Fibroblast of lung (primary cell): ENCODE measurements at places on chromosomes 2 and 18. TPM values are rescaled to one million over a fixed set of nuclear protein-coding genes. Genes with fewer than 3 reads are reported as not detected.
A peak's percentile ranks its signal among the peaks of the same experiment; 100 is the strongest.

DNA sequence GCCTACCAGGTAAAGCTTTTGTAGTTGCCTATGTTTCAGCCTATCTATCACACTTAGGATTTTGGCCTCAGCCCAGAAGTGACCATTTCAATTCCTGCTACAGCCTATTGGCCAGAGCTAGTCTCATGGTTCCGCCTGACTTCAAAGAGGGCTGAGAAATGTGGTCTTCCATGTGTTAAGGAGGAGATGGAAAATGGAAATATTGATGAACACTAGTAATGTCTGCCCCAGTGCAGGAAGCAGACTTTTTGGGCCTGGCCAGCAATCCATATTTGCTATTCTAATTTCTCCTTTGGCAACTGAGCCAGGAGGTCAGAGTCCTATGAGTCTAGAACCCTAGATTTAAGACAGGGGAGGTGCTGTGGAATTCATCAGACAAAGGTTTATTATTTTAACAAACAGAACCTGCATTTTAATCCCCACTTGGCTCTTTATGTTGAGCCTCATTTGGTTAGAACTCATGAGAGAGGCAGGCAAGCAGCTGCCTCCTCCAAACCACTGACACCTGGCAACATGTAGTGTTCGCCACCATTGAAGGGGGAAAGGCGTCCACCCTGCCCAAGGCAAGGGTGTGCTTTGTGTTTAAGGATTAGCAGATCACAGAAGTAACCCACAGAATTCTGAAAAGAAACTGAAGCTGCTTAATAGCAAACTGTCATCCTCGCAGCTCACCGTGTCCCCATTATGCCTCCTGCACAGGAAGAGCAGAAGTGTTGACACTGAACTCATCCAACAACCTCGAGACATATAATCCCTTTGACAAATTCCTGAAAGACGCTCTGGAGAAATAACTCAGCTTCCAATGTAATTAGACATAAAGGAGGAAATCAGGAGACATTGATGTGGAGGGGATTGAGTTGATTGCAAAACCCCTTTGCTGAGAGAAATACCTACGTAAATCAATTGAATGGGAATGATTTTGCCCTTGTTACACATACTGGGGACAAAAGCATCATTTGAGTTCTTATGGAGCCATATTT, 47.7 kb upstream of the SCG2 start:
- no peak overlapping the region for H3K4me3 ChIP-seq
- no peaks in the 10 kb centered on the region for H3K27me3 ChIP-seq
- H3K4me1 ChIP-seq: no peaks in the 10 kb centered on the region
- DNase-seq: no peak

The SULT1C4 gene
- 0.26 and 0.50 TPM in 2 replicates for total RNA-seq

GRCh38 chr2:99850084-99850710, 292.2 kb downstream of the AFF3 start:
- DNase-seq: peak; percentile 48
- H3K36me3 ChIP-seq: no peaks in the 10 kb centered on the region
- no peaks in the 10 kb centered on the region for H3K4me1 ChIP-seq
- no peak overlapping the region for H3K27ac ChIP-seq
- no peaks in the 10 kb centered on the region for H3K27me3 ChIP-seq

DNA sequence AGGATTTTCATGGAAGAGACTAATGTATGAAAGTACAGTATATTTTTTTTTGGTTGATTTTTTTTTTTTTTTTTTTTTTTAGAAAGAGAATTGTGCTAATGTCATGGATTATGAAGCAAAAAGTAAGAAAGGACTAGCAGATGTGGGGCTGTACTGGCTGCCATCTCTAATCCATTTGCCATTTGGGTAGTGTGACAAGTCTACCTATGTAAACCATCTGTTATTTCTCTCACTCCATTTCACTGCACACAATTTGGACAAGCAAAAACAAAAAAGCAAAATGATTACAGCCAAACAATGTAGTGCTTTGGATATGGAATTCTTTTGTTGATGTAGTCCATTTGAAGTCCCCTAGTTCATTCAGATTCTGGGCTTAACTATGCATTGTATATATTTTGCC, 1355.4 kb downstream of the LRP1B start:
- no peak for DNase-seq
- no peaks in the 10 kb centered on the region for H3K27me3 ChIP-seq
- H3K4me3 ChIP-seq: no peak overlapping the region
- no peaks in the 10 kb centered on the region for H3K4me1 ChIP-seq
- H3K27ac ChIP-seq: no peak overlapping the region

GRCh38 chr2:121709776-121710469, 26.8 kb downstream of the NIFK start:
- no peak for DNase-seq
- H3K36me3 ChIP-seq: no peaks in the 10 kb centered on the region
- no peak overlapping the region for H3K4me3 ChIP-seq
- H3K27me3 ChIP-seq: no peaks in the 10 kb centered on the region
- H3K4me1 ChIP-seq: peaks cover 5% of the 10 kb centered on the region

The ASPRV1 gene
- 0.26 and 0.33 TPM in 2 replicates for total RNA-seq

The PAX8 gene
- 0.50 and 0.51 TPM in 2 replicates for total RNA-seq

DNA sequence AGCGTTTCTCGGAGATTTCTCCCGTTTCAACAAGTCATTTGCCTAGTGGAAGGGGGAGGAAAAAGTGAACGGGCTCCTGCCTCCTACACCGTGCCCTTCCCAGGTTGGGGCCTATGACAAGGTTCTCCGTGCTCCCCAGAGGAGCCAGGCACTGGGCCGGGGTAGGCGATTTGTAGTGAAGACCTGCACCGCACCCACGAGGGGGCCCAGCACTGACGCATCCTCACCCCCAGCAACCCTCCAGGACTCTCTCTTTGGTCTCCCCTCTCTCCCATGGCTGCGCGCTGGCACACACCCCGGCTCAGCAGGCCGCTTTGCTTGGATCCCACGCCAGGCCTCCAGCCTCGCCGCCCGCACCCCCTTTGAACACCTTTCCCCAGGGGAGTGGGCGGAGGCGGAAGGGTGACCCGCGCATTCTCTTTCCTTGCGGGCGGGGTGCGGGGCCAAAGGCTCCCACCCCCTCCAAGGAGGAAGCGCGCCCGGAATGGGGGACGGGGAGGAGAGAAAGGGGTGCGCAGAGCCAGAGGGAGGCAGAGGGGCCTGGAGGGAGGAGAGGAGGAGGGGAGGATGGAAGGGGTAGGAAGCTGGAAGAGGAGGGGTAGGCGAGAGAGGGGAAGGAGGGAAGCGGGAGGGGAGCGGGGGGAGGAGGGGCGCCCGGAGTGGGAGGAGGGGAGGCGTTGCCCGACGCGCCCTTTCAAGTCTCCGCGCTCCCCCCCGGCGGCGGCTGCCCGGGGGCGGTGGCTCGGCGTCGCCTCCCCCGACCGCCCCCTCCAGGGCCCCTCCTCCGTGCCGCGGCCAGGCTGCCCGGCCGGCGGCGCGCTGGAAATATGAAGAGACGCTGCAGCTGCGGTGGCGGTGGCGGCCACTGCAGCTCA, at the start of gene APCDD1:
APCDD1 (plus strand) TSS at position 830 of the 875 bp plus-strand sequence. CDS start 347 bp downstream, outside the sequence.
- peaks cover 2% of the 10 kb centered on the region for H3K4me1 ChIP-seq
- no peaks in the 10 kb centered on the region for H3K36me3 ChIP-seq
- H3K4me3 ChIP-seq: peak within 1 kb of the TSS; percentile 58
- peak within 1 kb of the TSS; percentile 6 for H3K27ac ChIP-seq
- DNase-seq: peak; percentile 24

DNA sequence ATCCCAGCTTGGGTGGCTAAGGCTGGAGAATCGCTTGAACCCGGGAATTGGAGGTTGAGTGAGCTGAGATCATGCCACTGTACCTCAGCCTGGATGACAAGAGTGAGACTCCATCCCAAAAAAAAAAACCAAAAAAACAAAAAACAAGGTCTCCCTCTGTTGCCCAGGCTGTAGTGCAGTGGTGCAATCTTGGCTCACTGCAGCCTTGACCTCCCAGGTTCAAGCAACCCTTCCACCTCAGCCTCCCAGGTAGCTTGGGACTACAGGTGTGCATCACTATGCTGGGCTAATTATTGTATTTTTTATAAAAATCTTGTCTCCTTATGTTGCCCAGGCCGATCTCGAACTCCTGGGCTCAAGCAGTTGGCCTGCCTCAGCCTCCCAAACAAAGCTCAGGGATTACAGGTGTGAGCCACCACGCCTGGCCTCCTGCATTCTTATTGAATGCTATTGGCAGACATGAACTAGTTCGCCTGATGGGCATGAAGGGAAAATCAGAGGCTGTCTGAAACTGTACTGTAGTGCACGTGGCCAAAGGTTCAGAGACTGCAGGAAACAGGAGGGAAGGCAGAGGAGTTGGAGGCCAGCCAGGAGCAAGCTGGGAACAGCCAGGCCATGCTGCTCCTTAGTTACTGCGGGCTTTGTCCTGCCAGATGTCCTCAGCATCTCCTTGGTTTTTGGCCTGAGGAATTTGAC, 16.0 kb upstream of the ASXL2 start:
- H3K4me3 ChIP-seq: no peak overlapping the region
- H3K27ac ChIP-seq: no peak overlapping the region
- H3K36me3 ChIP-seq: no peaks in the 10 kb centered on the region

- no peaks in the 10 kb centered on the region for H3K36me3 ChIP-seq
- no peak overlapping the region for H3K4me3 ChIP-seq
- peak; percentile 53 for DNase-seq
- peaks cover 3% of the 10 kb centered on the region for H3K4me1 ChIP-seq
Observed at GRCh38 chr2:88059979-88060906, 4.7 kb upstream of the KRCC1 start.

The ZNF513 gene
- 7.7 and 8.4 TPM in 2 replicates for total RNA-seq

- H3K36me3 ChIP-seq: no peaks in the 10 kb centered on the region
- DNase-seq: no peak
- H3K27me3 ChIP-seq: no peaks in the 10 kb centered on the region
- H3K4me1 ChIP-seq: no peaks in the 10 kb centered on the region
- no peak overlapping the region for H3K4me3 ChIP-seq
- no peak overlapping the region for H3K27ac ChIP-seq
Observed at GRCh38 chr2:63444565-63445288, 143.6 kb downstream of the WDPCP start.

GRCh38 chr2:73415906-73416305, 30.3 kb downstream of the ALMS1 start:
- no peaks in the 10 kb centered on the region for H3K4me1 ChIP-seq
- no peaks in the 10 kb centered on the region for H3K36me3 ChIP-seq
- no peak for DNase-seq
- no peak overlapping the region for H3K4me3 ChIP-seq

The C2orf66 gene
- 0.17 and 0.26 TPM in 2 replicates for total RNA-seq

DNA sequence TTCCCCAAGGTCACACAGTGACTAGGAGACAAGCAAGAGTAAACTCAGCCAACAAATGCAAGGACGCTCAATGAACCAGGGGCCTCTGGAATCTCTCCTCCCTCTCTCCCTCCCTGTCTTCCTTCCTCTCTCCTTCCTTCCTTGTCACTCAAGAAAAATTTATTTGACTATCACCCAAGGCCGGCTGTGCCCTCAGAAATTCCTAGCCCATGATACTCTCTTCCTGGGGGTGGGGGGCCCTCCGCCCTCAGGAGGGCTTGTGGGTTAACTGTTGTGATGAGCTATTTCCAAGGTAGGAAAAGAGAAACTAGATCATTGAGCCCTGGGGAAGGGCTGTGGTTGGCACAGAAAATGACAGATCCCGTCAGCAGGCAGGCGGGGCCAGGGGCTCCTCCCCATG, 21.7 kb downstream of the INHBB start:
- no peaks in the 10 kb centered on the region for H3K36me3 ChIP-seq
- H3K4me3 ChIP-seq: no peak overlapping the region
- peaks cover under 1% of the 10 kb centered on the region for H3K27me3 ChIP-seq
- no peak for DNase-seq
- no peak overlapping the region for H3K27ac ChIP-seq

GRCh38 chr2:135820003-135820618, 16.9 kb downstream of the LCT start:
- peaks cover 2% of the 10 kb centered on the region for H3K27me3 ChIP-seq
- no peaks in the 10 kb centered on the region for H3K36me3 ChIP-seq
- no peaks in the 10 kb centered on the region for H3K4me1 ChIP-seq
- H3K27ac ChIP-seq: no peak overlapping the region
- no peak overlapping the region for H3K4me3 ChIP-seq
- DNase-seq: peak; percentile 88

- no peaks in the 10 kb centered on the region for H3K4me1 ChIP-seq
- H3K4me3 ChIP-seq: no peak overlapping the region
- H3K27ac ChIP-seq: no peak overlapping the region
- no peaks in the 10 kb centered on the region for H3K36me3 ChIP-seq
- H3K27me3 ChIP-seq: peaks cover 15% of the 10 kb centered on the region
- DNase-seq: no peak
Observed at GRCh38 chr2:64932371-64933216, 56.6 kb upstream of the SLC1A4 start.

The PDCD1 gene
- not detected in 2 replicates for total RNA-seq

The PCARE gene
- total RNA-seq: under 0.01 TPM in 1 of 2 replicates, not detected in the other

DNA sequence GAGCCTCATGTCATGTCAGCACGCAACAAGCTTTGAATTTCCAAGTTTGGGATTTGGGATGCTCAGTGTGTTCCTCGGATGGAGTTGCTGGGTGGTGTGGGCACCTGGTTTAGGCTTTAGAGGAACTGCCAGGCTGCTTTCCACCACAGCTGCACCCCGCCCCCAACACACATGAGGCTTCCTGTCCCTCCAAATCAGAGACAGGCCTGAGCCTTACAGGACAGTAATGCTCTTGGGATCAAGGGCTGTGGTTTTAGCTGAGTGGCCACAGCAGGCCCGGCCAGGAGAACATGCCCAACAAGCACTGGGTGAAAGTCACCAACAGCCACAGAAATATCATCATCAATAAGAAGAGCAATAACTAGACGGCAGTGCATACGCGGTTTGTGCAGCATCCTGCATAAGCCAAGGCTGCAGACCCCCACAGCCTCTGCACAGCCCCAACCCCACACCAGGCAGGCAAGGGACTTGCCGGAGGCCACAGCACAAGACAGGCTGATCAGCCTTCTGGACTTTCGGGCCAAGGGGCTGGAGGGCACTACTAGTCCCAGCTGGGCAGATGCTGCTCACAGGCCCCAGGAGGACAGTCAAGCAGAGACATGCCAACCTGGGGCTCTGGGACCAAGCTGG, 29.7 kb upstream of the GPC1 start:
- H3K27me3 ChIP-seq: no peaks in the 10 kb centered on the region
- no peak overlapping the region for H3K4me3 ChIP-seq
- no peak overlapping the region for H3K27ac ChIP-seq

The ANKRD29 gene
- 4.1 and 6.9 TPM in 2 replicates for total RNA-seq

DNA sequence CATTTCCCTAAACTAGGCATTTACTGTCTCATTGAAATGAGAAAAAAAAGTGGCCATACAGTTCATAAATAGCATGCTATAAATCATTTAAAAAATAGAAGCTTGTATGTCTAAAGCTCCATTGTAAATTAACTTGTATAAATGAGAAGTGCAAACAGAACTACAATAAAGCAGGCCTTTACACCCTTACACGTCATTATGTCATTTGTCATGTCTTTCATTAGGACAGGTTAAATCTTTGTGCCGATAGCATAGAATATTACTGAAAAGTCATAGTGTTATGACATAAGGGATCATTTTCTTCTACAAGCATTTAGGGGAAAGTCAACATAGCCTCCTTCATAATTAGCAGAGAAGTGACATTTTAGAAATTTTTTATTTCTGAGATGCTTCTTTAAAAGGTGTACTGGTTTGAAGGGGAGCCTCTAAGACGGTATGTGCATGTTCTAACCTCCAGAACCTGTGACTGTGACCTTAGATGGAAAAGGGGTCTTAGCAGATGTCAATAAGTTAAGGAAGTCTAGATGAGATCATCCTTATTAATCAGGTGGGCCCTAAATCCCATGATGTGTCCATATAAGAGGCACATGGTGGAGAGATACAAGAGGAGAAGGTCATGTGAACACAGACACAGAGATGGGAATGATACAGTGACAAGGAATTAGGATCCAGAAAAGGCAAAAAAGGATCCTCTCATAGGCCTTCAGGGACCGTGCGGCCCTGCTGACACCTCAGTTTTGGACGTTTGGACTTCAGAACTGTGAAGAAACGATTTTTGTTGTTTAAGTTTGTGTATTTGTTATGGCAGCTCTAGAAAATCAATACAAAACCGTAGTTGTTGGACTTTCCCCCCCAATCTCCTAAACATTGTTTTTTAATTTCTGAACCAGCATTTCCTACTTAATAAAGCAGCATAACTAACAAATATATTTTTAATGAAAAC, 863.7 kb downstream of the MBD2 start:
- no peaks in the 10 kb centered on the region for H3K4me1 ChIP-seq
- no peaks in the 10 kb centered on the region for H3K27me3 ChIP-seq
- H3K27ac ChIP-seq: no peak overlapping the region
- DNase-seq: no peak

The BCL11A gene
- total RNA-seq: under 0.01 and 0.17 TPM in 2 replicates
